HTR-8/SVneo (cell line): ENCODE measurements at places on chromosomes 11 and 22.

- DNase-seq, result no peak
Observed at GRCh38 chr11:18736590-18737148, 10.7 kb upstream of the IGSF22 start.

- DNase-seq, result peak; percentile 10
Observed at GRCh38 chr22:29626497-29627195, 23.2 kb downstream of the NF2 start.

DNA sequence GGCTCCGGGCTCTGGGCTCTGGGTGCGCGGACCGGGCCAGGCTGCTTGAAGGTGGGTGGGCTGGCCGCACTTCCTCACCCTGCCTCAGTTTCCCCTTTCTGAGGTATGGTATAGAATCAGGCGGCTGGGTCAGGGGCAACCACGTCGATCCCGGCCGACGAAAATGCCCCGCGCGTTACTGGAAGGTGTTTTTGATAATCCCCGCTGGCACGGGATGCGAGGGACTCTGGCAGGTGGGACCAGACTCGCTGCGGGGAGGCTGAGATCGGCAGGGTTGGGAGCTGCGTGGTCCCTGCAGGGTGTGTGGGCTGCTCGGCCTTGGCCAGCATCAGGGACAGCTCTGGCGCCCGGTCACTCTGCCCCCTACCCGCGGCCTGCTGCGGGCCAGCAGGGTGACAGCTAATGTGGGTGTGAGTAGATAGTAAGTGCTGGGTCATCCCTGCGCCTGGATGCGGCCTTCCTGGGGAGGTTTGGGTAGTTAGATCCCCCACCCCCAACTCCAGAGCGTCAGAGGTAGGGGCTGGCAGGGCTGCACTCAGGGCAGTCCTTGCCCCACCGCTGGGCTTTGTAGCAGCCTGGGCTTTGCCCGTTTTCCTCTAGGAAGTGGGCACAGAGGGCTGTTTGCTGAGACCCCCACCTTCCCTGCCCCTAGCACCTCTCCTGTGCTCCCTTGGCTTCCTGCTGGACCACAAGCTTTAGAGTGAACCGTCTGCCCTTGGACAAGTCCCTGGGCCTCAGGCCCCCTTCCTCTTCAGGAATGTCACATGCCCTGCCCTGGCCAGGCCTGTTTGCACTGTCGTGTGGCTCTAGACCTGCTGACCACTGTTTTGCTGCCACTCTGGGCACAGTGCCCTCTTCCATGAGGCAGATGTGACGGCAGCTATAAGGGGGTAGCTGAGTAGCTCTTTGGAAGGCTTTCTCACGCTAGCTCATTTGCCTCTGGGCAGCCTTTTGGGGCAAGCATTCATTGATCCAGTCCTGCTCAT, 579 bp downstream of the TANGO2 start:
- DNase-seq, result no peak

- peak; percentile 53 for DNase-seq
Observed at GRCh38 chr11:5600374-5600851, 4.0 kb downstream of the TRIM6 start.

DNA sequence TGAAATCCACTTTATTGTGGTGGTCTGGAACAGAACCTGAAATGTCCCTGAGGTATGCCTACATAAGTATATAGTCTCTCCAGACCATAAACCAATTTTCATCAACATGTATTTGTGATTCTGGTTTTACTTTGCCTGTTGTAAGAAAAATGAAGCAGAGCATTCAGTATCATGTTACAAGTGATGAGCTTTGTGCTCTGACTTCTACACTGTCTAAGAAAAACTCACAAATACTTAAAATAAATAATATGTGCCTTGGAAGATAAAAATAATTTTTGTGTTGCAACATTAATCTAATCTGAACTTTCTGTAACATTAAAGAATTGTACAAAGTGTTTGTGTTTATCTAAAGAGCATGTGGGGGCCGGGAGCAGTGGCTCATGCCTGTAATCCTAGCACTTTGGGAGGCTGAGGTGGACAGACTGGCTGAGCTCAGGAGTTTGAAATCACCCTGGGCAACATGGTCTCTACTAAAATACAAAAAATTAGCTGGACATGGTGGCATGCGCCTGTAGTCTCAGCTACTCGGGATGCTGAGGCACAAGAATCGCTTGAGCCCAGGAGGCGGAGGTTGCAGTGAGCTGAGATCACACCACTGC, 219.5 kb downstream of the SOX6 start:
- DNase-seq, result no peak

DNA sequence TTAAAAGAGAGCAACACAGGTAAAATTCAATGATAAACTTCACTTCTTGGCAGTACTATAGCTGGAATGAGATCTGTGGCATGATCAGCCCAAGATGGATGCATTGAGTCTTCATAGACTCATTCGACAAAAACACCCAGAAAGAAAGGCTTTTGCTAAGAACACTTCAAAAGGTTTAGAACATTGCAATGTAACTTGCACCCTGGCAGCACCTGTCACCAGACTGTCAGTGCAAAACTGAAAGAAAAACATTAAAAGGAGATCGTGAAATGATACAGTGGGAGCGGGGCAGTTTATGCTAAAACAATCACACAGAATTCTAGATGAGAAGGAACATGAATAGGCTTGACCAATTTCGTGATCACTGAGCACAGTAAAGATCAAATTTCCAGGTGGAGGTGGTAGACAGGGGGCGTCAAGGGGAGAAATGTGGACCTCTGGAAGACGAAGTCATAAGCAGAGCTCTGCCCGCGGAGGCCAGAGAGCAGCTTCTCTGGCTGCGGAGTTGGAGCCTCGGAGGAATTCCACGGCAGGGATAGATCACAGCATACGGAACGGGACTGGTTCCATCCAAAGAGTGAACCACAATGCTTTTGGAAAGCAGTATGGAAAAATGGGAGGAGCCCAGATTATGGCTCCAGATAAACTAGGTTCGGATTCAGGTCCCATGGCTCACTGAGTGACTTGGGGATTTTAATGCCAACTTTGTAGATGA, 11.9 kb downstream of the VSIG10L2 start:
- no peak for DNase-seq

DNA sequence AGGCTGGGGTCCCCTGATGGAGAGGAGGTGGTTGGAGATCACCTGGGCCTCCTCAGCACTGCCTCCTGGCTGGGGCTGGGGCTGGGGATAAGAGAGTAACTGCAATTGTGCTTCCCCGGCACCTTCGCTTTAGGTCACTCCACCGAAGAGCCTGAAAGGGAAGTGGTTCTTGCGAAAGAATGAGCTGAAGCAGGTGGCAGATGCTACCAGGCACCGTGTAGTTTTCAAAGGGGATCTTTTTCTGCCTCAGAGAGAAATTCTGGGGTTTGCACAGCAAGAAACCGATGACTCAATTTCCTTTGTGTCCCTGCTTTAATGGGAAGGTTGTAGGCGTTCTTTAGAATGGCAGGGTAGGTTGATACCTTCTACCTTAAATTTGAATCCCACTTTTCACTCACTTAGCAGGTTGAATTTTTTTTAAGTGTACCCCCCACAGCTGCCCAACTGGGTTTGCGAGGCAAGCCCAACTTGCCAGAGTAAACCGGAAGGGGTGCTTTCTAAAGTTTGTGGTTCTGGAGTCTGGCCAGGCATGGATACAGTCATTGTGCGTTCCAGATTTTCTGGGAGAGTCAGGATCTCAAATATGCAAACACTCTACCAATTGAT, 5.3 kb downstream of the CD44 start:
- DNase-seq, result no peak

GRCh38 chr11:126328938-126329643, 25.2 kb downstream of the DCPS start:
- no peak for DNase-seq

DNA sequence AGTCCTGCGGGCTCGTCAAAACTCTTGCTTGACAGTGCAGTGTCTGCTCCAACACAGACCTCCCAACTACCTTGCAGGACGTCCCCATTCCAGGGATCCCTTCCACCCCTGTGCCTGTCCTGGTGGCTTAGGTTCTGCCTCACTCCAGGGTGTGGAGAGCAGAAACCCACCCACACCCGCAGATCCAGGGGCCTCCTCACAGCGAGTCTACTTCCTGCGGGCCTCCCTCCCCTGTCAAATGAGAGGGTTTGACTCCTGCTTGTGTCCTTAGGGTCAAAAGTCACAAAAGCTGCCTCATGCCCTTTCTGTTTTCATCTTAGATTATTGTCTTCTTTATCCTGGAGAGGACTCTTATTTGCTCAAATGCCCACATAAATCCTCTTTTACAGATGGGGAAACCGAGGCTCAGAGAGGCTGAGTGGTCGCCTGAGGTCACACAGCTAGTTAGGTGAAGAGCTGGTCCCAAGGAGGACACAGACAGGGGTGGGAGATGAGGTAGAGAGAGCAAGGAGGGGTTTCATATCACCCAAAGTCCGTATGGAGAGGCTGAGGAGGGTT, 81.1 kb upstream of the KCNQ1OT1 start:
- DNase-seq, result no peak

GRCh38 chr11:61475433-61475832, 33.1 kb upstream of the LRRC10B start:
- DNase-seq, result no peak

DNA sequence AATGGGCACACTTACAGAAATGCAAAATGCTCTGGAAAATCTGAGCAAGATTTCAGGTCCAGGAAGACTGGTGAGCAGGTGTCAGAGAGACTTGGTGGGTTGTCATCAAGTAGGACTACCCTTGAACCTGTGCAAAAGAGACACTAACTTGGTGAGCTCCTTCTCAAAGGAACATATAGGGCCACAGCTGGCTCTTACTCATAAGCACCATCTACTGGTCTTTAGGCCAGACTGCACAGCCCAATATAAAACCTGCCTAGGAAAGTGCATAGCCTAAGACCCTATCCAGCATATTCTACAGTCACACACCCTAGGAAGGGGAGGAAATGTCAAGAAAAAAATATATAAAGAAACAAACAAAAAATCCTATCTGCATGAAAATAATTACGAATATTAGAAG, 18.2 kb upstream of the OR10W1 start:
- peak; percentile 14 for DNase-seq

- no peak for DNase-seq
Observed at GRCh38 chr11:9689721-9690120, 25.8 kb downstream of the SWAP70 start.

DNA sequence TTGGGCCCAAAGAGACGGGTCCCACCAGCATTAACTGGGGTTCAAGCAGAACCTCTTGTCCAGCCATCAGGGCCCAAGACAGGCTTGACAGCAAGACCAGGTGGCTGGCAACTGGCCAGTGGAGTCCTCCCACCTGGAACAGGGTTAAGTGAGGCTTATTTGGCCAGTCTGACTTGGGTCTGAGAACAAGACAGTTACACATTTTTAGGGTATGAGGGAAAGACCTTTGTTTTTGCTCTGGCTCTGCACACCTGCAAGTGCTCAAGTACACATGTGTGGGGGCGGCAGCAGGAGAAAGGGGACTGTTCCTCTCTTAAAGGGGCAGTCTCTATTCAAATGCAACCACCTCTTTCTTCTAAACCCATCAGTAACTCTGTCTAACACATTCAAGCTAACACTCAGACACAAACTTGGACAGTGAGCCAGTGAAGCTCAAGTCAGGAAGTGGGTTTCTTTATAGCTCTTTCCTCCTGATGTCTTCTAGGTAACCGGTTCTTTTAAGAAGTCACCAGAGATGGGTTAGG, 116.2 kb downstream of the ETS1 start:
- no peak for DNase-seq

GRCh38 chr11:79078999-79079398, 361.8 kb downstream of the TENM4 start:
- no peak for DNase-seq

- DNase-seq, result no peak
Observed at GRCh38 chr11:45265969-45266675, 20.0 kb downstream of the SYT13 start.

DNA sequence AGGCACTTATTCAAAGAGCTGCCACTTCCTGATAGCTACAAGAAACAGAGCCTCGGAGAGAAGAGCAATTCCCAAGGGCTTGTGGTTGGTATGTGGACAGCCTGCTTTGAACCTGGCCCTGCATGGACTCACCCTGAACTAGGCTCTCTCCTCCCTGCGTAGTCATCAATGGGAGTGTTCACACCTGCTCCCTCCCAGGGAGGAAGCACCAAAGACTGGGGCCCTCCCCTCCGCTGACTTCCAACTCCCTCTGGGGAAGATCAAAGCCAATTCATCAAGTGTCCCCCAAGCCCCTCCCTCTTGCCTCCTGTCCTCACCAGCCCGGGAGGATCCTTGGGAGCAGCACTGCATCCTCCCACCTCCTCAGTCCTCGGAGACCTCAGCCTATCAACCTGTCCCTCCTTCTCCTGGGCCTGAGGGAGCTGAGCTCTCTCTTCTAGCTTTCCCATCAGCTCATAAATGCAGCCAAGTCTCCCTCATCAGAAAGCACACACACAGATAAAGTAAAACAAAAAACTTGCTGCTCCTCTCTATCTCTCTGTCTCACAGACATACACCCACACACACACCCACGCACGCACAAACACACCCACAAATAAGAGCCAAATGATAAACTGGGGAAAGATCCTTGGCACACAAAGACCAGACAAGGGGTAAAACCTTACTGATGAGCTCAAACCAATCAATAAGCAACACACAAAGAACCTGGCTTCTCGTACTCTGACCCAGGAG, 3.3 kb downstream of the A4GALT start:
- DNase-seq, result no peak

DNA sequence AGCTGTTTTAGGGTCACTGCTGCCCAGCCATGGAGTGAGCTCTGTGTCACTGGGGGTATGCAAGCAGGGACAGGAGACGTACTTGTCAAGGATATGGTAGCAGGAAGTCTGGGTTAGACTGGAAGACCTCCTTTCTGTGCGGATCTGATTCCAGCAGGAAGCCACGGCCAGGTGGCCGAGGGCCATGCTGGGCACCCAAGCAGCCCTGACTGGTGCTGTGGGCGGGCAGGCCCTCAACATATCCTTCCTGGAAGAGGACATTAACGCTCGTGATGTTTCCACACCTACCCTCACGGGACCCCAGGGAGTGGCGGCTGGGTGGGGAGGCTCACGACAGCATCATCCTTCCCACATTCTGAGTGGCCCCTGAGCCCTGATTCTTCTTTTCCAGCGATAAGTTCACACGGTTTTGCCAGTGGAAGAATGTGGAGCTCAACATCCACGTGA, 8.7 kb upstream of the ANKRD13D start:
- no peak for DNase-seq

DNA sequence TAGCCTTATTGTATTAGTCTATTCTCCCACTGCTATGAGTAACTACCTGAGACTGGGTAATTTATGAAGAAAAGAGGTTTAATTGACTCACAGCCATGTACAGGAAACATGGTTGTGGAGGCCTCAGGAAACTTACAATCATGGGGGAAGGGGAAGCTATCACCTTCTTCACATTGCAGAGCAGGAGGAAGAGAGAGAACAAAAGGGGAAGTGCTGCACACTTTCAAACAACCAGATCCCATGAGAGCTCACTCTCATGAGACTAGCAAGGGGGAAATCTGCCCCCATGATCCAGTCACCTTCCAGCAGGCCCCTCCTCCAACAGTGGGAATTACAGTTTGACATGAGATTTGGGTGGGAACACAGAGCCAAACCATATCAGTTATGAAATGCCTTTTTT, 179.4 kb downstream of the ARHGAP42 start:
- no peak for DNase-seq
